Left ventricle myocardium inferior (tissue), 1 donor: ENCODE measurements at places on chromosomes 6 and 20. TPM values are rescaled to one million over a fixed set of nuclear protein-coding genes. Genes with fewer than 3 reads are reported as not detected.

Gene CD24
- 0.71 TPM for total RNA-seq

Gene SLC22A16
- not detected for total RNA-seq

Gene OR5V1
- not detected for total RNA-seq

Gene CRISP2
- not detected for total RNA-seq

Gene FAXC
- total RNA-seq = 0.49 TPM

GRCh38 chr6:84457276-84457675, 229.8 kb upstream of the CEP162 start:
- H3K4me3 ChIP-seq = no peak overlapping the region
- no peaks in the 10 kb centered on the region for H3K27me3 ChIP-seq
- no peaks in the 10 kb centered on the region for H3K4me1 ChIP-seq
- H3K36me3 ChIP-seq = no peaks in the 10 kb centered on the region
- no peak for DNase-seq
- no peak overlapping the region for H3K27ac ChIP-seq

- no peak for DNase-seq
- peaks cover 5% of the 10 kb centered on the region for H3K4me1 ChIP-seq
- H3K36me3 ChIP-seq = no peaks in the 10 kb centered on the region
These were observed 193.6 kb upstream of the SLC24A3 start for GRCh38 chr20:19018881-19019280.

- no peak overlapping the region for H3K27ac ChIP-seq
- H3K4me1 ChIP-seq = no peaks in the 10 kb centered on the region
- H3K36me3 ChIP-seq = no peaks in the 10 kb centered on the region
- no peak overlapping the region for H3K4me3 ChIP-seq
These were observed 7.7 kb downstream of the CLPSL1 start for GRCh38 chr6:35788423-35788982.

GRCh38 chr20:20303742-20304141, 64.2 kb upstream of the INSM1 start:
- H3K4me3 ChIP-seq = peak overlapping the region; percentile 50
- H3K27me3 ChIP-seq = no peaks in the 10 kb centered on the region
- H3K36me3 ChIP-seq = no peaks in the 10 kb centered on the region
- peak; percentile 48 for DNase-seq
- no peaks in the 10 kb centered on the region for H3K4me1 ChIP-seq

DNA sequence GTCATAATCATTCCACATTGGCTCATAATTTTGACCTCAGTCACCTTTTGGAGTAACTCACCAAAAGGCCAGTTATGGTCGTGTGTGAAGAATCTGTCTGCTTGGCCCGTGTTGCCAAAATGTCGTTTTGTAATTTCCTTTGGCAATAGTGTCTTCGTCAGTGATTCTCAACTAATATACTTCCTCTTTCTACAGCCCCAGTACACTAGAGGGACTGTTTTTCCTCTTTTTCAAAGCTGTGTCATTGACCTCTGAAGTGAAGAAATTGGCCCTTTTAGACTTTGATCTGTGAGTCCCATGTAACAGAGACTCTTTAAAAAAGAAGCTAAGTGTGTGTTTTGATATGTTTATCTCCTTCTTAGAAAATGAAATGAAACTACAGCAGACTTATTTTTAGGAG, 5.2 kb downstream of the FOXO3 start:
- H3K36me3 ChIP-seq = peaks cover 38% of the 10 kb centered on the region
- peak overlapping the region; percentile 88 for H3K4me3 ChIP-seq
- DNase-seq = no peak
- H3K27ac ChIP-seq = peak overlapping the region; percentile 98
- H3K4me1 ChIP-seq = peaks cover 93% of the 10 kb centered on the region
- H3K27me3 ChIP-seq = no peaks in the 10 kb centered on the region

GRCh38 chr20:58992911-58993310, 11.9 kb downstream of the NELFCD start:
- no peak for DNase-seq
- H3K27ac ChIP-seq = peak overlapping the region; percentile 30
- peaks cover 33% of the 10 kb centered on the region for H3K4me1 ChIP-seq

- H3K4me1 ChIP-seq = no peaks in the 10 kb centered on the region
- DNase-seq = no peak
- H3K36me3 ChIP-seq = no peaks in the 10 kb centered on the region
- no peaks in the 10 kb centered on the region for H3K27me3 ChIP-seq
- no peak overlapping the region for H3K4me3 ChIP-seq
- H3K27ac ChIP-seq = no peak overlapping the region
These were observed 117.5 kb downstream of the SAMD5 start for GRCh38 chr6:147625946-147626345.
